Breast epithelium (tissue), 4 donors: ENCODE measurements at places on chromosomes 11 and 22. TPM values are rescaled to one million over a fixed set of nuclear protein-coding genes. Genes with fewer than 3 reads are reported as not detected.

Gene KRTAP5-7
- not detected for total RNA-seq

DNA sequence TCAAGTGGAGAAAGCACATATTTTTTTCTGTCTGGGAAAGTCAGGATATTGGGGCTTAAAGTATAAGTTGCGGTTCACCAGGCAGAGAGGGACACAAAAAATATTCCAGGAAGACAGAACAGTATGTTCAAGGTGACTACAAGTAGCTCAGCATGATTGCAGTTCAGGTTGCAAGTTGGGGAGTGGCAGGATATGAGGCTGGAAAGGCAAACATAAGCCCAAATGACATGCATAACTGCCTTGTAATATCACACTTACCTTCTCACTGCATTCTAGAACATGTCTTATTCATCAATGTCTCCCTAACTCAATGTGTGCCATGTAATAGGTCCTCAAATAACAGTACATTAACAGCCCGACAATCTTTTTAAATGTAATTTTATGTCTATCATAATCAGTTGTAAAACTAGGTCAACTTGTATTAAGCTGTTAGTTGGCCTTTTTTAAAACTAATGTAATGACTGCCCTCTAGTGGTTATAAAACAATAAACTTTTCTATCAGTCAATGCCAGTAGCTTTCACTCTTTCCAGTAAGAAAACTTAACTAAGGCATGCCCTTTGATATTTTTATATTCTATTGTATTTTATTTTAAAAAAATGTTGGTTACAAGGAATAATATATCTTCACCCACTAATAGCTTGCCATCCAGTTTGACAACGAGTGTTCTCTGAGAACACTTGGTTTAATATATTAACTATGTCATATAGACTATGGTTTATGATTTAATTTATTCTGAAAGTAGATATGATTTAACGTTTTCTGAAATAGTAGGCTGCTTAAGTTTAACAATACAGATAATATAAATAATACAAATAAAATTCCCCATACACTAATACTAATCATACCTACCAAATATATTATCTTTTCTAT is 39.4 kb upstream of the CFAP300 start:
- no peak for DNase-seq

- DNase-seq, result no peak
Observed at GRCh38 chr11:131841028-131841427, 470.6 kb downstream of the NTM start.

DNA sequence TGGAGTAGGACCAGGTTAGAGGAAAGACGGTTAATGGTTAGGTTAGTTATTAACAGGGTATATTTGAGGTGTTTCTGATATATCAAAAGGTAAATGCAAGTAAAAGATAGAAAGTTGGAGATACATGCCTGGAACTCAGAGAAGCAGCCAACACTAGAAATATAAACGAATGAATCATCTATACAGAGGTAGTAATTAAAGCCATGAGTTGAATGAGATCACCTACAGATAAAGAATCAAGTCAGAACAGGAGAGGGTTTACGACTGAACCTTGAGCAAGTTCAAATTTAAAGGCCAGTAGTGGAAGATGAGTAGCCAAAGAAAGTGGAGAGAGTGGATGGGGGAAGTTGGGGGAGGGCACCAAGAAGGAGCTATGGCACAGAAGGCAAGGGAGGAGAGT is 73.9 kb downstream of the SPON1 start:
- no peak for DNase-seq

Gene PTPN5
- total RNA-seq, result 2.2 TPM

DNA sequence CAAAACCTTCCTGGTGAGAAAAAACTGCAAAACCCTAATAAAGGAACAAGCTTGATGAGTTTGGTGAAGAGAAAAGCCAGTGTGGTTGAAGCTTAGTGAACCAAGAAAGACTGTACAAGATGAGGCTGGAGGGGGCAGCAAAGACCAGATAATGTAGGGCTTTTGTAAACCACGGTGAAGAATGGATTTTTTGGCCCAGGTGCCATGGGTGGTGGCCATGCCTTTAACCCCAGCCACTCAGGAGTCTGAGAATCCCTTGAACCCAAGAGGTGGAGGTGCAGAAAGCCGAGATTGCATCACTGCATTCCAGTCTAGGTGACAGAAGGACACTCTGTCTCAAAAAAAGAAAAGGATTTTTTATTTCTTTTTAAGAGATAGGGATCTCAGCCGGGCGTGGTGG is 5.0 kb upstream of the ZDHHC5 start:
- no peak for DNase-seq

GRCh38 chr22:36303874-36304273 is 50.9 kb downstream of the APOL1 start:
- DNase-seq, result no peak

- DNase-seq, result no peak
Observed at GRCh38 chr11:3845246-3845645, 4.5 kb upstream of the RHOG start.

Gene MMP13
- not detected for total RNA-seq

GRCh38 chr11:72844356-72844755 is 30.1 kb downstream of the ATG16L2 start:
- DNase-seq, result no peak

Gene OR52E5
- not detected for total RNA-seq
